NCI-H526 (cell line): ENCODE measurements at places on chromosomes 6 and 20.
A peak's percentile ranks its signal among the peaks of the same experiment; 100 is the strongest.

- DNase-seq, result no peak
Observed at GRCh38 chr6:45697605-45698004, 318.1 kb downstream of the CLIC5 start.

GRCh38 chr6:82867946-82868345, 197.7 kb downstream of the UBE3D start:
- no peak for DNase-seq

DNA sequence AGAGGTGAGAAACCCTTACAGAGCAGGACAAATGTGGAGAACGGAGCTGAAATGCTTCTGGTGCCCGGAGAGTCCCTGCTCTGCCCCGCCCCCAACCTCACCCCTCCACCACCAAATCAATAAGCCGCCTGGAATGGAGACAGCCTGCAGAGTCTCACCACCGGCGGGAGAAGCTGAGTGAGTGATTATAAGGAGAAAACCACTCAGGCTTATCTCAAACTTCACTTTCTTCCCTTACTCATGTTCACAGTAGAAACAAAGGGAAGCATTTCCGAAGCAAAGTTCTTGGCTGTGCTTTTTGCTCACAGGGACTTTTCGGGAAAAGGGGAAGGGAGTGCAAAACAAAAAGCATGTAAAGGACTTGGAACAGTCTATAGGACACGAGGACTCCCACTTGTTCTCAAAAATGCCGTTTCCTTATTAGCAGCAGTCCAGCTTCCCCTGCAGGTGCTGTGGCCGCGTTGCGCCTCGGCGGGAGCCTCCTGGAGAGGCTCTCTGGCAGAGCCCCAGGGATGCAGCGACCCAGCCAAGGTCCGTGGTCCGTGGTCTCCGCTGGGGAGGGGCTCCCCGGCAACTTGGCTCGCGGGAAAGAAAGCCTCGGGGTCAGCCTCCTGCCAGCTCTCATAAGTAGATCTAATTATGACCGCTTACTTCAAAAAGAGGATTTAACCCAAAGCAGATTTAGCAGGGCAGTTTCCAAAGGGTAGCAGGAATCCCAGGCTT, 64.8 kb upstream of the TMEM30A start:
- peak; percentile 12 for DNase-seq

- DNase-seq, result no peak
Observed at GRCh38 chr6:148611213-148611612, 135.6 kb upstream of the UST start.

GRCh38 chr6:56814802-56815201, 140.1 kb upstream of the BEND6 start:
- no peak for DNase-seq

DNA sequence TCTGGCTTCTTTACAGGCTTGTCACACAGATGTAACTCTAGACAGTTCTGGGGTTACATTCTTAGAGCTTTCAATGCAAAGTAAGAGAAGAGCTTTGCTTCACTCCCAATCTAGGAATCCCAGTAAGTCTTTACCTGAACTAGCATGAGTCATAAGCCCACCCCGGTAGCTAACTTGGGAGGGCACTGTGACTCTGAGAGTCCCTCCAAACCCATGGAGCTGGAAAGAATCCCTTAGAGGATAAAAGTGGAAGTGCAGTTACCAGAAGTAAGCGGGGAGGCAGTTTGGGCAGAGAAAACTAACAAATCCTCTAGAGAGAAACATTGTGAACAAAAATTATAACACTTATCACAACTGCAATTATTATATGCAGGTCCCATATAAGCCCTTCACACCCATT, 84.0 kb upstream of the SMLR1 start:
- DNase-seq, result no peak

DNA sequence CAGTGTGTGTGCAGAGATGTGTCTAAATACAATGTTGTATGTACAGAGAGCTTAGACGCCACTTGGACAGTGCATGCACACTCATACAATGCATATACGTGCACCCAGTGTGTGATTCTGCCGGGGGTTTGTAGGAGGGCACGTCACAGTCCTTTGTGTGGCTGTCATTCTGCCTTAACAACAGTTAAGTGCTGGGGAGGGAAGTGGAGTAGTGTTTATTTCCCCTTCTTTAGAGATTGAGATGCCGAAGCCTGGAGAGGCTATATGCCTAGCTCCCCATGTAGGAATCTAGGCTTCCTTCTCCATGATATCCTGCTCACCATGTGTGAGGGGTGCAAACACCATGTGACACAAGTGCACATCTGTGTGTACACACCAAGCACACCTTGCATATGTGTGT, 38.2 kb downstream of the MDFI start:
- DNase-seq, result no peak

DNA sequence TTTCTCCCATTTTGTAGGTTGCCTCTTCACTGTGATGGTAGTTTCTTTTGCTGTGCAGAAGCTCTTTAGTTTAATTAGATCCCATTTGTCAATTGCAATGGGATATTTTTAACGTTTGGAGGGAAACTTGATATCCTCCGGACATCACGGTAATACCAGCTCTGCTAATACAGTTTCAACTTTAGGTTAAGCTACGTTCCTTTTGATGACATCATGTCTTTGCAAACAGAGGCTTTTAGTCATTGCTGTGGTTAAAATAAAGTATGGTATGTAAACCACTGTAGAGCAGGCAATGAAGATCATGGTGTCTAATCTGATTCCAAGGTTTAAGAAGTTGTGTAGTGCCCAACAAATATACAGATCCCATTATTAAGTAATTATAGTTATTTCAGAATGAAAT, 168.0 kb upstream of the CHD6 start:
- no peak for DNase-seq

DNA sequence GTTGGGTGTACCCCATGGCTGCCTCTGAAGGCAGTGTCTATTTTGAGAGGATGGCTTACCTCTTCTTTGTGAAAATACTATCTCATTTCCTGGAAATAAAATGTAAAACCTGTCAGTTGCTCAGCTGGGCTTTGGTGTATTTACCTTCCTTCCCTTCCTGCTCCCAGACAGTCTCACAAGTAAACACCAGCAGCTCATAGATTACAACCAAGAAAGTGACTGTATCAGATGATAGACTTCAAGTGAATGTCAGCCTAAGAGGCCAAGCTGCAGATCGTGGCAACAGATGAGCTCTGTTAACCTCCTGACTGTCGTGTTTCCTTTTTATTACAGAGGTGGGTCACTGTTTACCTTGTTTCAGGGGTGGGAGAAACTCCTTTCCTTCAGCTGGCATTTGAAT, 37.3 kb downstream of the RNF8 start:
- no peak for DNase-seq

GRCh38 chr20:53421343-53421742, 172.3 kb downstream of the ZNF217 start:
- no peak for DNase-seq

GRCh38 chr6:20751293-20751935, 217.2 kb downstream of the CDKAL1 start:
- DNase-seq, result peak; percentile 70

DNA sequence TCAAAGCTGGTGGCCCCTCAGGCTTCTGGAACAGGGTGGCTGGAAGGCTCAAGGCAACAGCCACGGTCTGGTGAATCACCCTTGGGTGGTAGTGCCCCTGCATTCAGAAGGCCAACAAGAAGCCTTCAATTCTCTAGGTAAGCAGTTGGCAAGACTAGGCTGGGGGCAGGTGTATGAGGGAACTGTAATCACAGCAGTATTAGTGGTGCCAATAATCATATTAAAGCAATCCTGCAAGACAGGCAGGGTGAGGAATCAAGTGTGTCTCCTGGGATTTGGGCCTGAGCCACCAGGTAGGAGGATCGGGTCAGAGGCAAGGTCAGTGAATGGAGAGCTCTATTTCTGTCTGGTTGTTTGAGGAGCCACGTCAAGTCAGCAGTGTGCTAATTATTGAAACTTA, 24.9 kb upstream of the SCUBE3 start:
- DNase-seq, result no peak

DNA sequence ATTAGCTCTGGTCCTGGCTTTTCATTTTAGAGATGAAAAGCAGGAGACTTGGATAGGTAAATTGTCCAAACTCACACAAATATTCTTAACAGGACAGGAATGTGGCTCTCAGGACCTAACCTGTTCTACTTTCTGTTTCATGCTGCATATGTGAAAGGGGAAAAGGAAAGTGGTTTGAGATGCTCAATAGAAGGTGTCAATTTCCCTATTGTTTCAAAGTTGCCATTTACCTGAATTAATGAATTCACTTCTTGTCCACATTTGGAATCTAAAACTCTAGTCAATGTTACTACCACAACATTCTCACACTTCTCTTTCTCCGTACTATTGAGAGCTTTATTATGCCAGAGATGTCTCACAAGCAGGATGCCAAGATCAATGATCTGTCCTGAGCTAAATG, 4.8 kb upstream of the EFHC1 start:
- DNase-seq, result no peak

GRCh38 chr6:37517411-37517812, 17.7 kb upstream of the CCDC167 start:
- no peak for DNase-seq

DNA sequence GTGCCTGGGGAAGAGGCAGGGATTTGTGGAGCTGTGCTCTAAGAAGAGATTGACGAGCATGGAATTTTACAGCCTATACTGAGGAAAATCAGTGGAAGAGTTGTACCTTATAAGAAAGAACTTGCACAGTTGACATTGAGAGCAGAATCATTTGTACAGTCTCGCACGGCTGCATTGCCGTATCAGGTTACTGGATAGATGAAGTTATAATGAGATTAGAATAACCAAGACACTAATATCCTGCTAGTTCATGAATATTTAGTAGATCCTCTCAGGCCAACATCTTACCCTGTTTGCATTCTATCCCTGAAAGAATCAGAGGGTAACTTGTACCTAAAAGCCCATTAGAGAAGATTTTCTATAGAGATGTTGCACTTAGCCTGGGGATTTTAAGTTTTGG, 447.1 kb downstream of the PREX1 start:
- peak; percentile 65 for DNase-seq

DNA sequence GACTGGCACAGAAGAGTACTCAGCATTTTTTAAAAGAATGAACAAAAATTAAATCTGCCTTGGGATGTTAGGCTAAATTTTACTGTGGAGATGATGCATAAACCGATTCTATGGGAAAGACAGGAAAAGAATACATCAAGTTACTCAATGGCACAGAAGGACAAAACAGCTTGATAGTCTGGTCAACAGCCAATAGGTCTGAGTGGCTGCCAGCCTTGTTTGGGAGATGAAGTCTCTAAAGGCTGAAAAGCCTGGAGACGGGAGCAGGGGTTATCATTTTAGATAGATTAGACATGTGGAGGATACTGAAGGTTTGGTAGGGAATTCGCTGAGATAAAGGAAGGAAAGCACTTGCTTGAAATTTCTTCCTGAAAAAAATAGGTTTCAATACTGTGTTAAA, 56.3 kb upstream of the LAMA2 start:
- DNase-seq, result no peak

GRCh38 chr6:43355862-43356590, 13.4 kb downstream of the ZNF318 start:
- no peak for DNase-seq

DNA sequence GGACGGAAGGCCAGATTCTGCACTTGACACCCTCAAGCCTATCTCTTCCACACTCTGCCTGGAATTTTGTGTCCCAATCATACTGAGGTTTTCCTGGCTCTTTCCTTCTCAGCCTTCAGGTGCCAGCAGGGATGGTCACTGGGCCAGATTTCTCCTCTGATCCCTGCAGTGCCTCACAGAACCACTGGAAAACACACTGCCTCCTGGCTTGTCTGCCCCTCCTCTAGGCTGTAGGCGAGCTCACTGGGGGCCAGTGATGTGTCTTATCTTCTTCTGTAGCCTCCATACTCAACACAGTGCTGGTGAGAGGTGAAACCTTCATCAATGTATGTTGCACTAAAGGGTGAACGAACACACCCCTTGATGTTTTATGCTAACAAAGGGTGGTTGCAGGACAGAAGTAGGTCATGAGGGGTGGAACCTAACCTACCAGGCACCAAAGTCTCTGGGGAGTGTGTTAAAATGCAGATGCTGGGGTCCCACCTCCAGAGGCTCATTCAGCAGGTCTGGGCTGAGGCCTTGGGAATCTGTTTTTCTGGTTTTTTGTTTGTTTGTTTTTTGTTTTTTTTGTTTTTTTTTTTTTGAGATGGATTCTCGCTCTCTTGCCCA, 80.3 kb downstream of the CDH26 start:
- no peak for DNase-seq

GRCh38 chr6:150606168-150606591, 6.5 kb downstream of the PLEKHG1 start:
- DNase-seq, result no peak

- DNase-seq, result no peak
Observed at GRCh38 chr20:47160992-47161391, 195.5 kb downstream of the ZMYND8 start.

DNA sequence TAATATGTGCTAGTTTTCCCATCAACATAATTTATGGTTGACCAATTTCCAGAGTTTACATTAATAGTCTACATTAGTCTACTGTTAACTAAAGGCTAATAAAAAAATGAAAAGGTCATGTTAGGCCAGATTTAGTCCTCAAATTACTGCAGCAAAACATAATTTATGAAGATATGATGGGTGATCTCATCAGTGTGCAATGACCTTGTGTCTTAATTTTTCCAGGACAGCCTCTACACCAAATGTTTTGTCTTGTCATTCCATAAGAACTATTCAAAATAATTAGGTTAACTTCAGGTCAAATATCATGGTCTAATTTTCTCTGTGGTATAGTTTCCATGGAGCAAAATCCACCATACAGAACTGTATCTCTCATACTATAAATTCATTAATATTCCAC, 234.2 kb downstream of the COL12A1 start:
- DNase-seq, result no peak

- no peak for DNase-seq
Observed at GRCh38 chr6:29961966-29962365, 19.6 kb downstream of the HLA-A start.
